ENCODE measurements at places on chromosomes 1 and 21.

DNA sequence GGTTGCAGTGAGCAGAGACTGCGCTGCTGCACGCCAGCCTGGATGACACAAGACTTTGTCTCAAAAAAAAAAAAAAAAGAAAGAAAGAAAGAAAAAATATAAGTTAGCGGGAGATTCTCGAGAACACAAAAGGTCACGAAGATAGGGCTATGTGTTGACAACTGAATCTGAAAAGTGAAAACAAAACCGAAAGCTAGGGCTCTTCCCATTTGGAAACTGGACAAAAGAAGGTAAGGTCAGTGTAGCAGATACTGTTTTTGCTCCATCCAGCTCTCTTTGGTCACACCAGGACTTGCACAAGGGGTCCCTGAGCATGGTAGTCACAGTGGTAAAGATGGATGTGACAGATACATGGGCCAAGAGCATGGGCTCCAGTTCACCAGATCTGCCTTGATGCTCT lies 60.4 kb upstream of the MAP10 start:
- DNase-seq, result no peak

DNA sequence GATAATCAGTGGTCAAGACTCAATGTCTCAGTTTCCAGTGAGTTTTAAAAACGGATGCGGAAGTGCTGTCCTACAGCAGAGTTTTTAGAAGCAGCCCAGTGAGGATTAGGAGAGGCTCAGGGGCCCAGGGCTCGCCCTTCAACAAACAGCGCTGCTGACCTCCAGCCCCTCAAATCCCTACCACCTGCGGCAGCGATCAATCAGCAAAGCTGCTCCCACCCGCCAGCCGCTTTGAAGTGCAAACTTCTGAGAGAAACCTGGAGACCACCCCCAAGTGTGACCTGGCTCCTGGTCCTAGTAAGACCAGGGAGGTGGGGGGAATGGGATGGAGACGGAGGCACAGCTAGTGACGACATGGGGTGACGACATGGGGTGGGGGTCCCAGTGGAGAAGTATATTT lies 14.4 kb downstream of the ZBTB17 start:
- DNase-seq, result no peak

- DNase-seq, result no peak
These were observed 54.0 kb downstream of the KIAA0040 start for GRCh38 chr1:175138579-175138978.

DNA sequence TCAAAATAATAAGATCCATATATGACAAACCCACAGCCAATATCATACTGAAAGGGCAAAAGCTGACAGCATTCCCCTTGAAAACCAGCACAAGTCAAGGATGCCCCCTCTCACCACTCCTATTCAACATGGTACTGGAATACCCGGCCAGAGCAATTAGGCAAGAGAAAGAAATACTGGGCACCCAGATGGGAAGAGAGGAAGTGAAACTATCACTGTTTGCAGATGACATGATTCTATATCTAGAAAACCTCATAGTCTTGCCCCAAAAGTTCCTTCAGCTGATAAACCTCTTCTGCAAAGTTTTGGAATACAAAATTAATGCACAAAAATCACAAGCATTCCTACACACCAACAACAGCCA lies 442.7 kb downstream of the PTBP2 start:
- no peak for DNase-seq

DNA sequence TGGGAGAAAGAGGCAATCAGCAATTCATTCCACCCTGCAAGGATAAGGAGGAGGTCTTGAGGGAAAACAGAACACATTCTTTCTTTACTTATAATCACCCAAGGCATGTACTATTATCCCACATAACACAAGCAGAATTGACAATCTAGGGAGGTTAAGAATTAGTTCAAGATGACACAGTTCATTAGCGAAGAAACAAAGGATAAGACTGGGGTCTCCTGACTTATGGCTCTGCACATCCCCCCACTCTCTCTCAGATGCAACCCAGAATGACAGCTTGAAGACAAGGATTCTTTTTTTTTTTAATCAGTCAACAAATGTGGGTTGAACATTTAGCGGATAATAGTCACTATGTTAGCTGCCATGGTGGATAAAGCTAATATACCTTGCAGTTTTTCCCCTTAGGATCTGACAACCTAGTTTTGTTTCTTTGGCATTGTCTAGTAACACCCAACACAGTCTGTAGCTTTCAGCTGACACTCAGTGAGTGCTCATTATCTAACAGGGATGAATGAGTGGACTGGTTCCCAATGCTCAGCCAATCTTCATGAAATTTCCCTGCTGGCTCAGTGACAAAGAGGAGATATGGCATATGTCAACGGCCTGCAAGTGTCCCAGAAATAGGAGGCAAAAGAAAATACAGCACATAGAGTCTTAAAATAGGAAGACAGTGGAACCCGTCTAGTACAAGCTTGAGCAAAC lies 35.1 kb downstream of the RXRG start:
- no peak for DNase-seq

GRCh38 chr1:179586107-179586823 lies 5.4 kb upstream of the TDRD5 start:
- peak; percentile 82 for DNase-seq

DNA sequence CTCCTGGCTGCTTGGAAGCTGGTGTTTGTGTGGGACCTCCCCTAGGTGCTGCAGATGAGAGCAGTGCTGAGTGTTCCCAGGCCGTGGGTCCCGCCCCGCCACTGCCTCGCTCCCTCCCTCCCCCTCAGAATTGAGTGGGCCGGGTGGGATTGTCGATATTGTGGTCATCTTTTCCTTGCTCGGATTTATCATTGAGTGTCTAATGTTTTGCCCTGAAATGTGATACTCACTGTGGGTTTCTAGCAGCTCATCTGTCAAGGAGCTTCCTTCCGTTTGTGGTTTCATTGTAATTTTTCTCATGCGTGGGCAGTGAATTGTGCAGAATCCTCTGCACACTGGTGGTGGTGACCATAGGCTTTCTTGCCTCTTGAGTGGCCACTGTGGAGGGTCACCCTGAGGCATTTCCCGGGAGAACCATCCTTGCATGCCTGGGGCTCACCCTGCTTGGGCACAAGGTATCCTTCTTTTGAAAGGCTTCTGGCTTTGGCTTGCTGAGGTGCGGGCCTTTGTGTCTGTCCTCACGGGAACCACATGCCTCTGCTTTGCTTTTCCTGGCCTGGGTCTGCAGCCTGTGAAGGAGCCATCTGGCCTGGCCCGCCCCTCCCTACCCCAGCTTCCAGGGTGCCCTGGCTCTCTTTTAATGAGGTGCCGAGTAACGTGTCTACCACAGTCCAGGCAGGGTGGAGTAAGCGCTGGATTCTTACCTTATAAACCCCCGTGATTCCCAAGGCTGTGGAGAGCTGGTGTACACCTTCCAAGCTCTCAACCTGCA lies 25.6 kb downstream of the SLX9 start:
- no peak for DNase-seq

GRCh38 chr1:84574936-84575335 lies 696 bp upstream of the CTBS start:
- no peak for DNase-seq

GRCh38 chr1:210815641-210816550 lies 318.1 kb downstream of the KCNH1 start:
- no peak for DNase-seq

- peak; percentile 73 for DNase-seq
These were observed 7.3 kb upstream of the PMVK start for GRCh38 chr1:154943649-154944400.

- no peak for DNase-seq
These were observed 106.3 kb upstream of the LYPLAL1 start for GRCh38 chr1:219067350-219067712.

DNA sequence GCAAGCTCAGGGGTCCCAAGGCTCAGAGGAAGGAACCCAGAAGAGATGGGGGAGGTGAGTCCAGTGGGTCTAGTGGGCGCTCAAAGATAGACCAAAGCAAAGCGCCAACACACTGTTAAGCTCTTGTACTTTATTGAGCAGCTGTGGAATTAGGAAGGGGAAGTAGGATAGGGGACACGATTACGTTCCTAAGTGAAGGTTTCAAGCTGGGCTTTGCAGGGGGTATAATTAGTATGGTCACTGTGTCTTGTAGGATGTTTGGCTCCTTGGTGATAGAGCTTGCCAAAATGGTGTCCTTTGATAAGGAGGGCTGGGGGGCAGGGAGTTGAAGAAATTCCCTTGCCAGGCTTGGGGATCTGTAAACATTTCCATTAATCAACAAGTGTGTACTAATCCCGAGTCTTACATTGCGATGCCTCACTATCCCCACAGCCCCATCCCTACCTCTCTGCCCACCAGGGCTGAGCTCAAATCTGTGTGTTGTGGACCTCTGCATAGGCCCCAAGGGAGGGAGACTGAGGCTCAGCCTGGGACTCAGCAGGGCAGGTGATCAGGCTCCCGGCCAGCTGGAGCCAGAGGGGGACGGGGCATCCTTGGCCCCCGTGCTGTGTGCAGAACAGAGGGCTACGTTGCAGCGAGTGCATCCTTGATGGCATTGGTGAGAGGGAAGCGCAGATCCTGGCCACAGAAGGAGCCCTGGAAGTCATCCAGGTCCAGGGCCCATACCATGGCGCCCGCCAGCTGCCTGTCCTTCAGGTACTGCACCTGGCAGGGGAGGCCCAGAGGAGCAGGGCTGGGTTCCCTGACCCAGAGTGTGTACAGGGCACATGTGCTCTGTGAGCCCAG lies 3.4 kb upstream of the MYBPH start:
- no peak for DNase-seq

All from HEK293T (cell line).